ENCODE measurements at places on chromosomes 11 and 22.
A peak's percentile ranks its signal among the peaks of the same experiment; 100 is the strongest.

DNA sequence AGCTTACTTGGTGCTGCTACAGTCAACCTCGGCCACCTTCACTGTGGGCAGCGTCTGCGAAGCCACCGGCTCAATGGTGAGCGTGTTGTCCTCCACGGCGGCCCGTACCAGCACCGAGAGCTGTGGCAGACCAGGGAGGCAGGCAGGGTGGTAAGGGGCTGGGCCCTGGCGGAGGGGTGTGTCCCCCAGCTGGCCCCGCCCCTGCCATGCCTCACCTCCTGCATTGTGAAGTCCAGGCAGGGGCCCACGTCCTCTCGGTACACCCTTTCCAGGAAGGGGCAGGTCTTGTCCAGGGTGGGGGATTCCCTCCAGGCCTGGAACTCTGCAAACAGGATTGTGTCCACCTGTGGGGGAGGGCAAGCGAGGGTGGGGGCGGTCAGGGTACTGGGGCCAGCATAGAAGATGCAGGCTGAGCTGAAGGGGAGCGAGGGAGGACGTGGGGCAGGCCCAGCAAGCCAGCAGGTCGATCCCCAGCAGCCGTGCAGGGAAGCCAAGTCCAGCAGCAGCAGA lies 12.8 kb downstream of the RAB3IL1 start:
- no peak for DNase-seq

- no peak for DNase-seq
These were observed 426.1 kb upstream of the CADM1 start for GRCh38 chr11:115930291-115930690.

- DNase-seq = no peak
These were observed 98.3 kb downstream of the WNT11 start for GRCh38 chr11:76107971-76108370.

GRCh38 chr11:68051191-68052136 lies 12.6 kb downstream of the TCIRG1 start:
- DNase-seq = no peak

DNA sequence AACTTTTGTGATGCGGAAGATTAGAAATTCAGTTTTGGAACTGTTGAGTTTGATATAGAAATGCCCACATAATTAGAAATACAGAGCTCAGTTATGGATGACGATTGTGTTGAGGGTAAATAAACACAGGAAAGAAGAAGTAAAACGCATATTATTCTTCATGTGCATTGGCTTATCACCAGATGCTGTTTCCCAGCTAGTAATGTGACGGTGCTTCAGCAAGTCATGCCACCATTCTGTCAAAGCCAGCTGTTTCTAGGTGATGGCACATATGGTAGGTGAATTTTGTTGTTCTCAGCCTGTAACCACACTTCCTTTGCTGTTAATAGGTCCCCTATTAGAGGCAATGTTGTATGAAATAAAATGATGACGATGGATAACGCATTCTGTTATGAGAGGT lies 68.9 kb downstream of the C11orf65 start:
- no peak for DNase-seq

DNA sequence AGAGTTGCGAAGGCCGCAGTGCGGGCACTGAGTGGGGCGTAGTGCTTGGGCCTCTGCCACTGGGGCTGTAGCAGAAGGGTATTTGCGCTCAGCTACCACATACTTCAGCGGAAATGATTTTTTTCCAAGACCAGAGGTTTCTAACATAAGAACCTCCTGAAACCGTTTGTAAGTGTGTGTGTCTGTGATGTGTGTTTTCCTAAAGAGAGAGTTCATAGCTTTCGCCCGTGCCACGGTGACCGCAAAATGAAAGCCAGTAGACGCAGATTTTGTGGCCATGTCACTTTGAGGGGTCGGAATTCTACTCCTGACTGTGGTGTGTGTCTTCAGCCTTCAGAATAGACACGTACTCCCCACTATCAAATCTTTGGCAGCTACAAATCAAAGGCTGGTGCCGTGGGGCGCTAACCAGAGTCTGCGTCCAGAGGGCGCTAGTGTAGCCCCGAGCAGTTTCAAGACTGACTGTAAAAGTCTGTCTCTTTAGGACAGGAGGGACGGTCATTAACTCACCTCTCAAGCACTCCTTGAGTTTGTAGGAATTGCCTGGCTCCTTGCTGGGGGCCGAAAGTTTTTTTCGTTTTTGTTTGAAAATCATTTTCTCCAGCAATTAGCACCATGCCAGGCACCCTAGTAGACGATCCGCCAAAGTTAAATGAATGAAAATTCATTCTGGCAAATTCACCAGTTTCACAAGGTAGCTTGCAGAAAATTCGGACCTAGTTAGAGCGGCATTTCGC lies 2.5 kb upstream of the CALCA start:
- DNase-seq = peak; percentile 77

All from activated CD8-positive, alpha-beta memory T cell treated with anti-CD3 and anti-CD28 coated beads, Interleukin-2, amount 10 ng/mL, durations not matched to agents 7 days and 5 days (primary cell).